SJSA1 (cell line): ENCODE measurements at places on chromosomes 5 and 9. TPM values are rescaled to one million over a fixed set of nuclear protein-coding genes. Genes with fewer than 3 reads are reported as not detected.

PCDHGB1 gene
- total RNA-seq = 0.79 TPM in 1 of 2 replicates, not detected in the other

DNA sequence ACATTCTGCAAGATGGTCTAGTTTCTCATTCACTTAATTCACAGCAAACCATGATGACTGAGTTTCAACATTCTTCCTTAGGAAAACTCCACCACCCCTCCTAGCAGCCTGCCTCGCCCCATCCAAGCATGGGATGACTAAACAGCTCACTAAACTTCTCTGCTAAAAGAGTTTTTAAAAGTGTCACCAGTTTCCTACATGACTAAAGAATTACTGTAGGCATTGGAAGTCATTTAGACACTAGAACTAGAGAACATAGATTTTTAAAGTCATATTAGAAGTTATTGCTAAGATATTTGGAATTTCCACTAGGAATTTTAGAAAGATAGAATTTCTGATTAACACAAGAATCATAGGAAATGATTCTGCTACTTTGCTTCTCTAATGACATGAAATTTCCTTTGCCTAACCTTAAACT, 5.5 kb upstream of the ESM1 start:
- DNase-seq = peak; percentile 37

DNA sequence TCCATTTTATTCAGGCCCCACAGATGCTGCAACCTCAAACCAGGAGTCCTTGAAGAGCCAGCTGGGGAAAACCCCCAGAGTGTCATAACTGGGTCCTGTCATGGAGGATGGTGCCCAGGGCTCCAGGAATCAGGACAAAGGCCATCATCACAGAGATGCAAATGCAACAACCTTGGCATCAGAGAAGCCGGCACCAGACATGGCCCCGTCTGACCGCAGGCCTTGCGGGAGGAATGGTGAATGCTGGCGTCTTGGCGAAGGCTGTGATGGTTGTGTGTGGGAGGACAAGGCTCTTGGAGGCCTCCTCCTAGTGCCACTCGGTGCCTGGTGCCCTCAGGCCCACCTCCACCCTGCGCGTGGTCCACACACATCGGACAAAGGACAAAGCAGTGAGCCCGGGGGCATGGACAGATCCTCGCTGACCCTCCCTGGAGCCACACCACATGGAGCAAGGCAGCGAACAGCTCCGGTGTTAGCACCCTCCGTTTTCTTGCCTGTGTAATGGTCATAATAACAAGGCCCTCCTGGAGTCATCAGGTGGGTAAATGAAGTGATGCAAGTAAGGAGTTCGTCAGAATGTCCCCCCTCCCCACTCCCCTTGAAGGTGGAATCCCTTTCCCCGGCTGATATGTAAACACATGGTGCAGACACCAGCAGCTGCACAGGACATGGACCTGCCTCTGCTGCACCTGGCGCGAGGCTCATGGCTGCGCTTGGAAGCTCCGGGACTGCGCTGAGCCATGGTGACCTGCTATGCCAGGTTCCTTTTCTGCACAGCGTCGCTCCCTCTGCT, 380.7 kb downstream of the IRX2 start:
- peak; percentile 29 for DNase-seq

FAM169A gene
- 16.5 and 21.9 TPM in 2 replicates for total RNA-seq

NIM1K gene
- 0.03 and 0.18 TPM in 2 replicates for total RNA-seq

- DNase-seq = no peak
These were observed 111.4 kb downstream of the RAPGEF6 start for GRCh38 chr5:131523500-131524185.
